ENCODE measurements at places on chromosomes 6 and 20.

DNA sequence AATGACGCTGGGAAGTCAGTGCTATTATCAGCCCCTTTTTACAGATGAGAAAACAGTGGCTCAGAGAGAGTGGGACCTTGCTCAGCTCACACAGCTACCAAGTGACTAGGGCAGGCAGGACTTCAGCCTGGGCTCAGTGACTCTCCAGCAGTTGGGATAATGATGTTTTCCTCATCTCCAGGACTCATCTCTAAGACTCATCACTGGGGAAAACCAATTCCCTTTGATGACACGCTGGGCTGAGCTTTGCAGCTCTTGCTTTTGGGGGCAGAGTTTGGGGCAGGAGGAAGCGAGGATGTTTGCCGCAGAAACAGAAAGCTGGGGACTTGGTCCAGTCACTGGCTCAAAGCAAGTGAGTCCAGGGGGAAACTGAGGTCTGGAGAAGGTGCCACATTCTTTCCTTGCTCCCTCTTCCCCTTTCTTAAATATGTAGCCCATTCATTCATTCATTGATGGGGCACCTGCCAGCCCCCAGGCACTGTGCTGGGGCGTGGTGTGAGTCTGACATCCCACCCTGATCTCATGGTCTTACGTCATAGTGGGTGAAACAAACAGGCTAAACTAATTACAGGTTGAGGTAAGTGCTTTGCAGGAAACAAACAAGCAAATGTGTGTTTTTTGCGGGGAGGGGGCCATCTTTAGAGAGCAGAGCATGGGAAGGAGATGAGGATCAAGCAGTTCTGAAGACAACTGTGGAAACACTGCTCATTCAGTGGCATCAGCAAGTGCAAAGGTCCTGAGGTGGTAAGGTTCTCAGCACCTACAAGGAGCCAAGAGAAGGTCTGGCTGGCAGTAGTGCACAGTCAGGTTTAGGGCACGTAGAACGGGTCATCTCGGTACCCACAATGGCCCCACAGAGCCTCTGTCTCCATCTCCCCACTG, 74.4 kb upstream of the PMEPA1 start:
- no peak for DNase-seq

GRCh38 chr6:138571585-138572166, 72.4 kb upstream of the NHSL1 start:
- no peak for DNase-seq

DNA sequence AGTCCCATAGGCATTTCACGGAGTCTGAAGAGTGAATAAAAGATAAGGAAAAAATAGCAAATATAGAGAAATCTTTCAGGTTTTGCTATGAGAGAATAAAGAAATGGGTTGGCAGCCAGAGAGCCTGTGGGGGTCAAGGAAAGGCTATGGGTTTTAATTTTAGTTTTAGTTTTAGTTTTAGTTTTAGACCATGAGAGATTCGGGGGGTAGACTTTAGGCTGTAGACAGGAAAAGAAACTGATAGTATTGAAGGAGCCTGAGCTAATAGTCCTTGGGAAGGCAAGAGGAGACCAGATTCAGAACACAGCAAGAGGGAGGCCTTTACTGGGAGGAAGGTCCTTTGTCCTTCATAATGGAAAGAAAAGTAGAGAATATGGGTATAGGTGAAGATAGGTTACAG, 19.3 kb downstream of the DOP1A start:
- no peak for DNase-seq

DNA sequence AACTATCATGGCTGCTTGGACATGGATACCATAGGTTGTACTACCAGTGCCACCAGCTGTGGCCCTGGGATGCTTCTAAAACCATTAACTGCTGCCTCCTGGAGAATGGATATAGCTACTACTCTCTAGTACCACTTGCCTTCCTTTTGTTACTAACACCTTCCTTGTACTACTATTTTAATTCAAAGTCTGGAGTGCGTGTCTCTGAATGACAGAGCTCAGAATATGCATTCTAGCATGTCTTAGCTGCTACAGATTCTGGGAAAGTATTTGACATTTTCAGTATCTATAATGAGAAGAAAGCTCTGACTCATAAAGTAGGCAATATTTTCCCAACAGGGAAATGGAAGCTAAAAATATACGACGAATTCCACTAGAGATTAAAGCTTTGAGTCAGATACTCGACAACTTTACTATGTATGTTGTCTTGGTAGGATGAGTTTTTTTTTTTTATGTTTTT, 112.3 kb downstream of the PFDN4 start:
- DNase-seq, result no peak

DNA sequence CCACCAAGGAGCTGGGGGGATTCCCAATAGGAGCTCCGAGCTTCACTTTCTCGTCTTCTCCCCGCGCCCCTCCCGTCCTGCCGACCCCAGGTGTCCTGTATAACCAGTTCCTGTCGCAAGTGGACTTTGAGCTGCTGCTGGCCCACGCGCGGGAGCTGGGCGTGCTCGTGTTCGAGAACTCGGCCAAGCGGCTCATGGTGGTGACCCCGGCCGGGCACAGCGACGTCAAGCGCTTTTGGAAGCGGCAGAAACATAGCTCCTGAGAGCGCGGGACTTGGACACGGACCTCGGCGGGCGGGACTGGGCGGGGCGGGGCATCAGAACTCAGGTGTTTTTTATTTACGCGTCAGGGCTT, 340 bp upstream of the VARS2 start:
- DNase-seq, result no peak
